ENCODE measurements at places on chromosomes 1 and 21.

- DNase-seq = peak; percentile 54
Measured at GRCh38 chr1:200131551-200132125, 104.1 kb downstream of the NR5A2 start.

- DNase-seq = no peak
Measured at GRCh38 chr21:36427502-36427901, 42.3 kb downstream of the CHAF1B start.

GRCh38 chr1:93681101-93681988, at the start of gene BCAR3:
Gene BCAR3 (minus strand): TSS chr1:93681837. CDS start chr1:93674930, 6,907 bp downstream.
- DNase-seq = peak; percentile 85

GRCh38 chr1:227740401-227740960, 5.2 kb downstream of the SNAP47 start:
- DNase-seq = no peak

- DNase-seq = peak; percentile 63
Measured at GRCh38 chr1:107782217-107782845, 182.6 kb downstream of the VAV3 start.

DNA sequence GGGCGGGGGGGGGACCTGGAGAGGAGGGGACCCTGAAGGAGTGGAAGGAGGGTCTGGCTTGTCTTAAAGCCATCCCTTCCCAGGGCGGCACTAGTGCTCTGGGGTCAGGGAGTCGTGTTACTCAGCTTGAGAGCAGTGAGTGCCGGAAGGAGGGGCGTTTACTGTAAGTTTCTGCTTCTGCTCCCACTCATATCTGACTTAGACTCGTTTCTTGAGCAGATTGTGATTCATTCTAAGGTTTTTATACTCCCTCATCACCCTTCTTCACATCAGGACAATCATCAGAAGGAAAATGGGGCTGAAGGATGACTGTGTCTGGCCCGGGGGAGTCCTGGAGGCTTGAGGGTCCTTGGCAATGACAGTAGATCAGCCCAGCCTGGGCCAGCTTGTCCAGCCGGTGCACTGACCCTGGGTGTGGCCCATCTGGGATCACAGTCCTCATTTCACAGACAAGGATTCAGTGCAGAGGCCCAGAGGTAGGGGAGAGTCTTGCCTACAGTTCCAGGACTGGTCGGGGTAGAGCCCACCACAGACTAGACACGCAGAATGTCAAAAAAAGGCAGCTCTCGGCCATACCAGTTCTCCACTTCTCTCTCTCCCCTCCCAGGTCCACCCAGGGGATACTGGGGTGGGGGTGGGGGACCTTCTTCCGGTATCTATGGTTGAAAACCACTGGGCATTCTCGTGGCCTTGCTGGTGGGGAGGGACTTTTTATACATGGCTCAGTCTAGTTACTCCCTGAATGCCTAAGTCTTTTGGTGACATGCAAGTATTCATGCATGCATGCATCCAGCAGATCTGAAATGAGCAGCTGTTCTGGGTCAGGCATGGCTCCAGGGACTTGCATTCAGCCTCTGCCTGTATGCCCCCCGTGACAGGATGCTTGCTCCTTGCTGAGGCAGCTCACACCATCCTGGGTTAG, 5.1 kb downstream of the TNFRSF8 start:
- DNase-seq = peak; percentile 76

- no peak for DNase-seq
Measured at GRCh38 chr1:209363112-209363511, 220.4 kb upstream of the CAMK1G start.

DNA sequence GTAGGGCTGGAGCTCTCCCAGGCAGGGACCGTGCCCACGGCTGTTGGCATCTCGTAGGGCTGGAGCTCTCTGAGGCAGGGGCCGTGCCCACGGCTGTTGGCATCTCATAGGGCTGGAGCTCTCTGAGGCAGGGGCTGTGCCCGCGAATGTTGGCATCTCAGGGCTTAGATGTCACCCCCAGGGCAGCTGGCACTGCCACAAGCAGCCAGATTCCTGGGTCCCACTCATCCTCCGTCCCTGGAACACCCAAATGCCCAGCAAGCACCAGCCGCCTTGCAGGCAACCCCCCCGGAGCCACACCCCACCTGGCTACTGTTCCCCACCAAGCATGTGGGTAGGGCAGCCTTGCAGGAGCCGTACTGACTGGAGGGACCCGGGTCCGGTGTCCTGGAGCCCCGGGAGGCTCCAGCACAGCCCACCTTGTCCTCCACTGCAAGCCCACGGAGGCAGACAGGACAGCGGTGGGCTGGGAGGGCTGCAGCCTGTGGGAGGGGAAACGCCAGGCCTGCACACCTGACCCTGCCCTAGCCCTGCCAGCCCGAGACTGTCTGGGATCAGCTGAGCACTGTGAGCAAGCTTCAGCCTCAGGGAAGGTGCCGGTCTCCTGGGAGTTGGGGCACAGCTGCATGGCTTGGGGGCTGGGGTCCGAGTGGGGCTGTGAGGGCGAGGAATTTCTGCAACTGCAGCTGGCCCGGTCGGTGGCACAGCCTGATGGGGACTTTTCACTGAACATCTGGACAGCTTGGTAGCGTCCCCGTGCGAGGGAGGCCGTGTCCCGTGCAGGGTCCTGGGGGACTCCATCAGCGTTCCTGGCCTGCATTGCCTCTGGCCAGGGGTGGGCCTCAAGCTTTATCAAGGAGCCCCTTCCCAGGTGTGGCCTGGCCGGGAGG, 53.6 kb downstream of the COL18A1 start:
- DNase-seq = no peak
